ENCODE measurements at places on chromosomes 16 and 17. TPM values are rescaled to one million over a fixed set of nuclear protein-coding genes. Genes with fewer than 3 reads are reported as not detected.

Gene NPIPA5
- total RNA-seq: not detected

Gene CAMTA2
- 42.3 TPM for total RNA-seq

Gene CA5A
- not detected for total RNA-seq

Gene AGRP
- total RNA-seq: not detected

Gene HP
- total RNA-seq: not detected

Gene PITPNM3
- total RNA-seq: 0.25 TPM

Gene SOX8
- 1.1 TPM for total RNA-seq

Gene PROCA1
- 2.8 TPM for total RNA-seq

Gene GCGR
- total RNA-seq: not detected

Gene C1QTNF1
- not detected for total RNA-seq

Gene SLC5A11
- total RNA-seq: 1.3 TPM

Gene TIMP2
- 8.9 TPM for total RNA-seq

Gene CMTM1
- total RNA-seq: not detected

Gene KRTAP9-2
- total RNA-seq: not detected

Gene AURKB
- 0.62 TPM for total RNA-seq

Gene TP53TG3F
- total RNA-seq: not detected

Gene SYCE1L
- 6.1 TPM for total RNA-seq

Gene ZDHHC1
- total RNA-seq: not detected

Gene FOXF1
- total RNA-seq: not detected

Gene TBX2
- not detected for total RNA-seq

Gene RPUSD1
- 15.8 TPM for total RNA-seq

Gene PPP1R1B
- not detected for total RNA-seq

Gene TBX4
- total RNA-seq: not detected

Gene GRAPL
- total RNA-seq: 18.7 TPM

Gene CDT1
- 1.2 TPM for total RNA-seq

Gene CRYM
- not detected for total RNA-seq

Gene WWOX
- 24.1 TPM for total RNA-seq

Gene NQO1
- total RNA-seq: 0.27 TPM

Gene NTN3
- total RNA-seq: not detected

Gene GSDMA
- total RNA-seq: 0.41 TPM

Gene HID1
- 25.9 TPM for total RNA-seq

Gene KCNJ18
- not detected for total RNA-seq

Gene HSF5
- 1.6 TPM for total RNA-seq

Gene ICAM2
- 38.7 TPM for total RNA-seq

Gene MYL4
- not detected for total RNA-seq

Gene NXPH3
- not detected for total RNA-seq

Gene SLC5A10
- total RNA-seq: not detected

Gene ATP2A1
- total RNA-seq: 0.24 TPM

Gene TOX3
- not detected for total RNA-seq

Gene DRG2
- 45.4 TPM for total RNA-seq

Gene RAMP2
- total RNA-seq: not detected

Gene ZSCAN10
- total RNA-seq: 0.62 TPM

Gene CD300LB
- total RNA-seq: not detected

Gene KIF18B
- total RNA-seq: not detected

Gene TAC4
- total RNA-seq: not detected

Gene SLC16A5
- 2.9 TPM for total RNA-seq

Gene TPSG1
- not detected for total RNA-seq

Gene ASGR1
- total RNA-seq: 0.56 TPM

Measured in CD8-positive, alpha-beta T cell (primary cell).